CD4-positive, CD25-positive, alpha-beta regulatory T cell (primary cell): ENCODE measurements at places on chromosomes 1 and 21.

GRCh38 chr1:243623841-243624240 is 226.2 kb downstream of the AKT3 start:
- DNase-seq: no peak

- DNase-seq: no peak
Measured at GRCh38 chr1:119742202-119742601, 26.5 kb downstream of the HMGCS2 start.

GRCh38 chr1:29518183-29518835 is 282.0 kb downstream of the PTPRU start:
- DNase-seq: no peak

DNA sequence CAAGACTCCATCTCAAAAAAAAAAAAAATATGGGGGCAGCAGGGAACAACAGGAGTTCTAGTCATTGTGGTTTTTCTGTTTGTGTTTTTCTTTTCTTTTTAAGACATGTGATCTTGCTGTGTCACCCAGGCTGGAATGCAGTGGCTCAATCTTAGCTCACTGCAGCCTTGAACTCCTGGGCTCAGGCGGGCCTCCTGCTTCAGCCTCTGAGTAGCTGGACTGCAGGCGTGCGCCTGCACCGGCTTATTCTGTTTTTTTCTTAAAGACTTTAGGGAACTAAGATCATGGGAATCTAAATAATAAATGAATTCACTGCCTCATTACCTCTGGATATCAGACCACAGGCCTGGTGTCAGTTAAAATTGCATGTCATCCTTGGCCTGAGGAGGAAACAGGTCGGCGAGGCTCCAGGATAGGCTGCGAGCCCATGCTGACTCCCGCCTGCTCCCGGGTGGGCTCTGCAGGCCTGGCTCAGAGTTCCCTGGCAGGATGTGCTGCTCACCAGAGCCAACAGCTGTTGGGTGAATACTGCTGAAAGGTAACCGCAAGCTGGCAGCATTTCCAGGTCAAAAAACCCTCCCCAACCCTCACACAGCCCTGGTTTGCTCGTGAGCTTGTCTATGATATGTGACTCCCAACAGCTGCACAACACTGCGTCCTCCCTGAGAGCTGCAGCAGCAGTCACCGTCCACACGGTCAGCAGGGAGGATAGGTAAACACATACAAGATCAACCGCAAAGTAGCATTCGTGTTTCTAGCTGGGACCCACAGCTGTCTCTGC is 58.1 kb downstream of the SCCPDH start:
- DNase-seq: no peak

DNA sequence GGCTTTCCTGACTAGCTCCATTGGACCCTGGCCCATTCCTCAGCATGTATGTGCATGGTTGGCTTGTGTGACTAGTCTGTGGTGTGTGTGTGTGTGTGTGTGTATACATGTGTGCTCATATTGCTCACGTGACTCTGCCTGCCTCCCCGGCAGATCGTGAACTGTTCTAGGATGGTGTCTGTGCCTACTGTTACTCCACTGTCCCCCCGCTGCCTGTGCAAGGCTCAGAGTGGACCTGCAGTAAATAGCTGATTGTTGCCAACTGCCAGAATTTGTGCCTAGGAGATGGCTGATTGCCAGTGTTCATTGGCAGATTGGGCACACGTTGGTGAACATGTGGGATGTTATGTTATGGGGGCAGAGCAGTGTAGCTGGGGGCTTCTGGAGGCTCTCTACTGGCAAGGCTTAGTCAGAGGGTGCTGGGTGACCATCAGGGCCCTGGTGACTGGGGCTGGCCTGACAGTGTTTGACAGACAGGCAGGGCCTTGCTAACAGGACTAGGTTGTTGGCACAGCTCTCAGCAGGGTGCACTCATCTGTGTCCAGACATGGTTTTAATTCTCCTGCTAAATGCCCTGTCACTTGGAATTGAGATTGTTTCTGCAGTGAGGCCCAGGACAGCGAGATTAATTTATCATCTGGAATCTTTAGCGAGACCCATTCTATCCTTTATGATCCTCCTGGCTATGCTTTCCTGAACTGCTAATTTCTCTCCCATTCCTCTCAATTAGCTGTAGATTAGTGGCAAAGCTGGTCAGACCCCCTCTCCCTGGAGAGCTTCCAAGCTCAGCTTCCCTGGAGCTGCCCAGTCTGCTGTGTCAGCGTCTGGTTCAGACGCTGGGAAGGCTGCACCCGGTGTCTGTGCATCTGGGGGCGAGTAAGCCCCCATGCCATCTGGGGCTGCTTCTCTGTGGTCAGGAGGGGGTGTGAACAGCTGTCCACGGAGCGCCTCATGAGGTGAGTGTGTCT is 20.8 kb downstream of the SLC6A17 start:
- no peak for DNase-seq

- no peak for DNase-seq
Measured at GRCh38 chr1:207239874-207240273, 81.6 kb upstream of the CD55 start.

GRCh38 chr1:77378723-77379535 is 97.1 kb downstream of the AK5 start:
- no peak for DNase-seq
